ENCODE measurements at places on chromosomes 3 and 15. TPM values are rescaled to one million over a fixed set of nuclear protein-coding genes. Genes with fewer than 3 reads are reported as not detected.

The AEN gene
- total RNA-seq, result 58.9 TPM

GRCh38 chr15:41876689-41877088 lies 17.2 kb downstream of the SPTBN5 start:
- no peak for DNase-seq

The FOXL2 gene
- total RNA-seq, result not detected

DNA sequence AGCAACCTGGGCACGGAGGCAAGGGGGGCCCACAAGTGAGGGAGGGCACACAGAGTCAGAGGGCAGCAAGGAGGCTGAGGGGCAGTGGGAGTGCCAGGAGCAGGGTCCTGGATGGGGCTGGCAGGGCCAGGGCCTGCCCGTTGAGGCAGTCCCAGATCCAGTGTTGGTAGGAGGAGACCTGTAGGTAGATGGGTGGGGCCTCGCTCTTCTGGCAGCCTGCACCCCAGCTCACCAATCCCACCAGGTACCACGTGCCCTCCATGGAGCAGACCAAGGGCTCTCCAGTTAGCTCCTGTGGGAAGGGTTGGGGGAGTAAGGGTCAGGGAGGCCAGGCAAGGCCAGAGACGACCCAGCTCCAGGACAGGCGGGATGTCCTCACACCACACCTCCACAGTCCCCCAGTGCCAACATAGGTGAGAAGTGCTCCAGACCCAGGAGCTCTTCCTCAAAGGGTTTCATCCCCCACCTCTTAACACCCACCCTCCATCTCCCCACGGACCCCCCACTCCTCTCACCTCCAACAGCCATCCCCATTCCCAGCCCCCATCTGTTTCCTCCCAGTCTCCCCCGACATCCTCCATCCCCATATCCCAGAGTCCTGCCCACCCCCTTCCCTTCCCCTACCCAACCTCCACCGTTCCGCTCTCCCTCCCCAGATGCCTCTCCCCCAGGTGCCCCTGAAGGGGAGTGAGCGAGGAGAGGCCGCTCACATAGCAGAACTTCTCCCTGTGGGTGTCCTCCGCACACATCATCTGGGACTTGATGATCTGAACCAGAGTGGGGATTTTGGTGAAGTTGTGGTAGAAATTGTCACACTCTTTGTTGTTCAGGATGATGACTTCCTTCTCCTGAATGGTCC lies 5.2 kb downstream of the PRSS50 start:
- no peak for DNase-seq

- no peak for DNase-seq
Observed at GRCh38 chr3:16841041-16841753, 43.6 kb upstream of the PLCL2 start.

DNA sequence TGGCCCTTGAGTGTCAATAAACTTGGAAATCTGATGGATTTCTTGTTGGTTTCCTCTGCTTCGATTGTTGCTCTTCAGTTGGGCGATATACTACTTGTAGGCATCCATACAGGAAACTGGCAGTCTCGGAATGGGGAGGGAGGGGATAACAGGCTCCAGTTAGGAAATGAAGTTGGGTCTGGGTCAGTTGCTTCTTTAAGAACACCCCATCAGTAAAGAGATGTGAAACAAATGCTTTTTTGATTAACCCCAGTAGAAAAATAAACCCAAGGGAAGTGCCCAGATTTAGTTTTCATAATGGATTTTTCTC lies 681 bp downstream of the CHMP2B start:
- DNase-seq, result peak; percentile 28

- DNase-seq, result peak; percentile 9
Observed at GRCh38 chr15:85879334-85880163, 84.8 kb upstream of the KLHL25 start.

The RPL39L gene
- 9.7 TPM for total RNA-seq

DNA sequence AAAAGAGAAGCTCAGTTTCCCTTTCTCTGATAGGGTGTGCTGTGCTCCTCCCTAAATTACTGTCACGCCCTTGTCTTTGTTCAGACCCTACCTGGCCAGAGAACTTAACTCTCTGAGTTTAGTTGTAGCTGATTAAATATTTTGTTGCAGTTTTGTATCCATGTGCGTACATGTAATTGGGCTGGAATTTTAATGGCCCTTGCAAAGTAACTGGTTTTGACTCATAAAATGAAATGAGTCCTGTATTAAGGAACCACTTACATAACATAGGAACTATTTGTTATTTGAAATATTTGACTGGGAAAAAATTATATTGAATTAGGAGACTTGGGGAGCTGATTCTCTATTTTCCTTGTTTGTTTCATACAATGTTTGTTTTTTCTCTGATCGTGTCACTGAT lies 80.2 kb downstream of the LRRK1 start:
- no peak for DNase-seq

The WDR93 gene
- total RNA-seq, result not detected

- no peak for DNase-seq
Observed at GRCh38 chr3:153591561-153592245, 429.7 kb downstream of the RAP2B start.

GRCh38 chr15:50112488-50113186 lies 6.4 kb downstream of the ATP8B4 start:
- no peak for DNase-seq

The GRK7 gene
- total RNA-seq, result not detected

The ACTRT3 gene
- total RNA-seq, result 4.7 TPM

The GYG1 gene
- total RNA-seq, result 38.6 TPM

- peak; percentile 91 for DNase-seq
Observed at GRCh38 chr3:142209655-142210054, 15.7 kb downstream of the GK5 start.

- DNase-seq, result no peak
Observed at GRCh38 chr3:53705024-53705745, 141.0 kb downstream of the CHDH start.

DNA sequence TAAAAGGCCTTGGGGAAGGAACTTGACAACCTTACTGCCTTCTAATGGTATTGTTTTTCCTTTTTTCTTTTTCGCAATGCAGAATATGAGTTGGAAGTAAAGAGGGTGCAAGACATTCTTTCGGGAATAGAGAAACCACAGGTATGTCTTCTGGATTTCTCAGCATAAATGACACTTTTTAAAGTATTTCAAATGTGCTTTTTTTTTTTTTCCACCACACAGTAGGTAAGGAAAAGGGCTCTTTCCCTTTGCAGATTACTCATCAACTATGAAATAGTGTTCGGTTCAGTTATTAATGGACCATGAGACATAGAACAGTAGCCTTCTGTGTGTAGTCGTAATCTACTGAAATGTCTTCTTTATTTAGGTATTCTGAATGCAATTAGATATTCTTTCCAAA lies 162.4 kb downstream of the GHSR start:
- no peak for DNase-seq

All from dermis blood vessel endothelial cell (primary cell).